ENCODE measurements at places on chromosomes 7 and 10.

- no peak for DNase-seq
Observed at GRCh38 chr10:59304521-59305097, 57.7 kb downstream of the FAM13C start.

GRCh38 chr10:73902351-73902750 lies 8.6 kb upstream of the PLAU start:
- DNase-seq, result no peak

- no peak for DNase-seq
Observed at GRCh38 chr7:114874170-114874569, 47.7 kb upstream of the MDFIC start.

DNA sequence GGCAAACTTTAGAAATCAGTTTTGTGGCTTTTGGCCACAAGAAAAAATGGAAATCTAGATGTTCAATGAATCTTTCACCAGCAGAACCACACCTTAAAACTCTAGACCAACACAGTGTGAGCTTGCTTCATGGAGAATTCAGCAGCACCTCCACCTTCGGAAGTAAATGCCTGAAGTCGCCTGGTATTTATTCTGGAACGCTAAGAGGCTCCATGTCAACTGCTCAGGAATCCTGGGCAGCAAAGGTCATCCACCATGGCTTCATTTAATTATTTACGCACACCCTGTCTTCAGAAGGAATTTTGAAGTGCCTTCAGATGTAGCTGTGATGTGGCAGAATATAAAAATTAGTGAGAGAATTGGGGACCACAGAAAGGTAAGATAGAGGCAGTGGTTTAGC lies 167.7 kb downstream of the GFRA1 start:
- no peak for DNase-seq

- DNase-seq, result no peak
Observed at GRCh38 chr10:80211786-80212185, 6.4 kb upstream of the ANXA11 start.

DNA sequence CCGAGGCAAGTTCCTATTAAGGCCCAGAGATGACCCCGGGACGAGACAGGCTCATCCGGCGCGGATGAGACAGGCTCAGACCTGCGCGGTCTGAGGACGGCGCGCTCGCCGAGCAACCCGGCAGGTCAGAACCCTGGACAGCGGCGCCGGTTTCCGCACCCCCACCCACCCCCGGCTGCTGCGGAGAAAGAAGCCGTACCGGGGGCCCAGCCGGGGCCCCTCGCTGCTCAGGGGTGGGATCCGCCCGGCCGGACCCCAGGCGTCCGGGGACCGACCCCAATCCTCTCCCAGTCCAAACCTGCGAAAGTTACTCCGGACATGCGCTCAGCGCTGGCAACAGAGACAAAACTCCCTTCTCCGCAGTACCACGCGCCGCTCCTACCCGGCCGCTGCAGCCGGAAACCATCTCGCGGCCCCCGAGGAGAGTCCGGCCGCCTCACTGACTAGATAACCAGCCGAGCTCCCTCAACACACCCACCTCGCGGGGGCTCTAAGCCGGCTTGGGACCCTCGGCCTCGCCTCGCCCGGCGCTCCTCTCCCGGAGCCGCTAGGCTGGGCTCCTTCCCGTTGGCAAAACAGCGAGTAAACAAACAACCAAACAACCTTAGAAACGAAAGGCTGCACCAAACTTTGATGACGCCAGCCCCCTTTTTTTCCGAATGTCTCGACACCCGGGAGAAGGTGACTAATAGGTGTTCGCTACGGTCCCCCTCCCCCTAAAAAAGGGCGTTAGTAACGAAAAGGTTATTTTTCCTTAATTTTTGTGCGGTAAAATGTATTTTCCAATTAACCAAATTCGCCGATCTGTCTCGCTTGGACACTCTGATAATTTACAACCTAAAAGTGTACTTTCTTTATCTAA lies 2.3 kb upstream of the DRGX start:
- no peak for DNase-seq

DNA sequence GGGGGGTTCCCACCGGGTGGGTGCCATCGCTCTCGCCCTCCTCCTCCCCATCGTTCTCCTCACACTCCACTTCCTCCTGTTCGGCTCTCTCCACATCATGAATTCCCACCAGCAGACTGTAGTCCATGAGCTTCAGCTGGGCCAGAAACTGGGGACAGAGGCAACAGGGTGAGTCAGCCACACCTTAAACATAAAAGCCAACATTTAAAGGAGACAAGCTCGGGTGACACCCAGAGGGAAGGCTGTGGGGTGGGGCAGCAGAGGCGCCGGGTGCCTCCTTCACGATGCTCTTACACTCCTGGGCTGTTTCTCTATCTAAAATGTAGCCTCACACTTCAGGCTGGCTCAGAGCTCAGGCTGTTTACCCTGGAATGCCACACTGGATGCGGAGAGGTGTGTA lies 172.5 kb downstream of the PIP4K2A start:
- DNase-seq, result no peak

GRCh38 chr7:101465576-101466196 lies 103.0 kb downstream of the COL26A1 start:
- no peak for DNase-seq

- no peak for DNase-seq
Observed at GRCh38 chr7:112079673-112080072, 126.5 kb downstream of the DOCK4 start.

GRCh38 chr7:13197501-13197900 lies 510.1 kb downstream of the ARL4A start:
- no peak for DNase-seq

- no peak for DNase-seq
Observed at GRCh38 chr10:75035975-75036708, 75.3 kb upstream of the SAMD8 start.

GRCh38 chr10:6492896-6493295 lies 87.2 kb downstream of the PRKCQ start:
- no peak for DNase-seq

- no peak for DNase-seq
Observed at GRCh38 chr10:62082729-62083411, 181.4 kb downstream of the ARID5B start.

- DNase-seq, result no peak
Observed at GRCh38 chr10:97939446-97939990, 89.9 kb downstream of the GOLGA7B start.

DNA sequence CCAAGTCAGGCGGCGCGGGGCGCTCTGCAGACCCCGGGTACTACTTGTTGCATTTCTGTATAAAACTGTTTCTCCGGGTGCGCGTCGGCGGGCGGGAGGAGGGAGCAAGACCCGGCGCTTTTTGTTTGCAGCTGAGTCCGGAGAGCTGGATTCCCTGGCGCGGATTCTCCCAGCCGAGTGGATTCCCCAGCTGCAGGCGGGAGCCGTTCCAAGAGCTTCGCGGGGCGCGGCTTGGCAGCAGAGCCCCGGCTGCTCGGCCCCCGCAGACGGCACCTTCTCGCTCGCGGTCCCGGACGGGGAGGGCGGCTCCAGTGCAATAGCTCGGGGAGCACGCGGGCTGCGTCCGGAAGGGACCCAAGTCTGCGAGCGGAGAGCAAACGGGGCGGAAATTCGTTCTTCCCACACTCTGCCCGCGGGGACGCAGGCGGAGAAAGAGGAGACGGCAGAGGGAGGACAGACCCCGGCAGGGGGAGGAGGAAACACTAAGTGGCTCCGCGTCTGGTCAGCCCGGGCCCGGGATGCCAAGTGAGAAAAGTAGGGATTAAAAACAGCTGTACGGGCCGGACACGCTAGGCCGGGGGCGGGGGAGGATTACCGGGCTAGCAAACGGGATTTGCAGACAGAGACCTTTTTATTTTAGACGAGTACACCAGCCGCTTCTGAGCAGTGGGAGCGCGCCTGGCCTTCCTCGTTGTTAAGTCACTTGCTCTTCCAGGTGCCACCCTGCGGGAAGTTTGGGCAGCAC lies at the start of gene TRIL:
TRIL (minus strand) TSS at position 96 of the 745 bp plus-strand sequence. CDS start 284 bp downstream, outside the sequence.
- DNase-seq, result peak; percentile 10

GRCh38 chr7:45138433-45139267 lies 18.9 kb upstream of the RAMP3 start:
- DNase-seq, result no peak

- DNase-seq, result no peak
Observed at GRCh38 chr7:129958643-129959470, 6.1 kb upstream of the UBE2H start.

DNA sequence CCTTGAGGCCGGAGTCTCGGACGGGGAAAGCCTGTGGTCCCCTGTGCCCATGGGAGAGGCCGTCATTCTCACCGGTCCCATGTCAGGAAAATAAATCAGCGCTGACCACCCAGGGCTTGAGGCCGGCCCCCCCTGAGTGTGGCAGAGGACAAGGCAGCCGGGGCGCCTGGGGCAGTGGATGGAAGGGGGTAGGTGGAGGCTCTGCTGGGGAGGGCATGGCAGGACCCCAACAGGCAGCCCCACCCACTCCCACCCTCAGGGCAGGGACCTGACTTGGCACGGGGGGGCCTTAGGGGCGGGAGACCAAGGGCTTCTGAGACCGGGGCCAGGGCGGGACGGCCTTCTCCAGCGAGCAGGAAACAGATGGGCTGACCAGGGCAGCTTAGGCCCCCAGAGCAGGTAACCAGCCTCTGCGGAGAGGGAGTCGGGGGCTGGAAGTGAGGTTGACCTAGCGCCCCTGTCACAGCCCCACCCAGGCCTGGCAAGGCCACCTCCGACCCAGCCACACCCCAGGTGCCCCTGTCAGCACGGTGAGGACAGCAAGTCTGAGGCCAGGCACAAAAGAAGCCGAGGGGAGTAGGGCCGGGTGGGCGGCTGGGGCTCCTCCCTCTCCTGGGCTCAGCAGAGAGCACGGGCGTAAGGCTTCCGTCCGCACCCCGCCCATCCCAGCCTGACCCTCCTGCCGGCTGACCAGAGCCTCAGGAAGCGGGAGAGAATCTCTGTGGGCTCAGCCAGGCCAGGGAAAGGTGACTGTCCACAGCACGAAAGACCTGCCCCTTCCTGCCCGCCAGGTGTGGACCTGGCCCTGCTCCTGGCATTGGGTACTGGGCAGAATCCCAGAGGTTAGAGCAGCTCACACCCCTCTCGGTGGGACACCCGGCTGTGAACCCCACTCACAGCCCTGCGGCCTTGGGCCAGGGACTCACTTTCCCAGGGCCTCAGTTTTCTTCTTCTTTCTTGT lies 87.4 kb downstream of the FOXL3 start:
- DNase-seq, result no peak

DNA sequence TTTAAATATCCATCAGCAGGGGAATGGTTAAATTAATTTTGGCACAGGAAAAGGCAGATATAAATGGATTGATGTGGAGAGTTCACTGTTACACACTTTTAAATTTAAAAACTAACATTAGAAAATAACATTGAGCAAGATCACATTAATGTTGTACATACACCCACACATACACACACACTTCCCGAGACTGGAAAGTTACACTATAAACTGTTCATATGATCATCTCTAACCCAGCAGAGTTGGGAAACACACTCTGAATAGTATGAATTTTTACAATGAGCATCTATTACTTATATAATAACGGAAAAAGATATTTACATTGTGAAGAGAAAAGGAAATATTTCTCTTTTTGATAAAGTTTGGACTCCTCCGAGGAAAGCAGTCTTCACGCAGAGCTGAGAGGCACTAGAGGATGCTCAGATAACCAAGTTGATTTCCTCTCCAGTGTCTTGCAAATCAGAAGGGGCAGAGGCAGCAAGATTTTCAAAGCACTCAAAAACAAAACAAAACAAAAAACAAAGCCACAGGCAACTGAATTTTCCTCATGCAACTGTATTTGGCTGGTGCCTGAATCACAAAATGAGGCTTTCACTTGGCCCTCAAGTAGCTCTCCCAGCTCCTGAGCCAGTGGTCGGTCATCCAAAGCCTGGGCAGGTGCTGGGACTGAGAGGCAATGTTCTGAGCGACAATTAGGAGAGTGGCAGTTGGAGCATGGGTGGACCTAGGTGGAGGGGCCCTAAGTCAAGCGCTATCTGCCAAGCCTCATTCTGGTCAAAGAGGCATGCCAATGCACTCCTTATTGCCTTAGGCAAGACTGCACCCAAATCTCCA lies 10.5 kb upstream of the GATAD1 start:
- no peak for DNase-seq

DNA sequence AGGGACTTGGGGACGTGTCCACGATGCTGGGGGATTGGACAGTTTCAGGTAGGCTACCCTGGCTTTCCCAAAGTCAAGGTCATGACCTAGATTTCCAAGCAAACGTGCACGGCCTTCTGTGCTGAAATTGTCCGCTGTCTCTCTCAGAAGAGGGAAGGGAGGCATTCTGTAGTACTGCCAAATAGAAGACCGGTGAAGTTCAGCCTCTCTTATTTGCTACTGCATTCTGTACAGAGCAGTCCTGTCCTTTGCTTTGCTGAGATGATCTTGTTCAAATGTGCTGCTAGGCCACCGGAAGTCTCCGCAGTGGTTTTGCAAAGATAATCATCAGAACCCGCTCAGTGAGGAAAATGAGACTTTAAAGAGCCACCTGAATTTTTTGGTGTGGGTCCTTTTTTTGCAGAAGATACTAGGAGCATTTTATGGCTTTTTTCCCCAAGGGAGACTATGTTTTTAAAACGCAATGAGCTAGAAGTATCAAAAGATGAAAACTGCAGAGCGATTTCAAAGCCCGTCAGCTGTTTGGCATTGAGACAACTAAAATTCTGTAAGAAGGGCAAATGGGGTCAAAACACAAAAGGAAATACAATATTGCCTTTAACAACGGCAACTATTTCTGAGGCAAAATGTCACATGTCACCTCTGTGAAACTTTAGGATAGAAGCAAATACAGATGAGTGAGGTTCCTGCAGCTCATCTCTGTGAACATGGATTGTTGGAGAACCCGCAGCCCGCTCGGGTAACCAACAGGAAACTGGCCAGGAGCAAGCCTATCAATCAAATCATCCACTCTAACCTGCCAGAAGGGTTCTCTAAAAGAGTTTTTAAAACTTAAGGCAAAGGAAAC lies 1.3 kb upstream of the NMT2 start:
- no peak for DNase-seq

GRCh38 chr7:30145426-30145970 lies 10.7 kb downstream of the MTURN start:
- DNase-seq, result no peak

- DNase-seq, result no peak
Observed at GRCh38 chr10:343231-344220, 208.3 kb downstream of the ZMYND11 start.

GRCh38 chr7:82347808-82348207 lies 95.8 kb downstream of the CACNA2D1 start:
- DNase-seq, result no peak

GRCh38 chr10:103921750-103922195 lies 3.8 kb upstream of the STN1 start:
- DNase-seq, result no peak

- DNase-seq, result no peak
Observed at GRCh38 chr7:147136352-147136751, 1019.8 kb downstream of the CNTNAP2 start.

GRCh38 chr10:117090834-117091233 lies 47.2 kb downstream of the VAX1 start:
- no peak for DNase-seq
